Progenitor cell of endocrine pancreas (in vitro differentiated cells): ENCODE measurements at places on chromosomes 16 and 17. TPM values are rescaled to one million over a fixed set of nuclear protein-coding genes. Genes with fewer than 3 reads are reported as not detected.

GRCh38 chr16:50751528-50751927, 9.6 kb downstream of the CYLD start:
- no peaks in the 10 kb centered on the region for H3K4me1 ChIP-seq
- H3K36me3 ChIP-seq = peaks cover 13% of the 10 kb centered on the region
- no peaks in the 10 kb centered on the region for H3K27me3 ChIP-seq
- H3K27ac ChIP-seq = no peak overlapping the region
- no peak overlapping the region for H3K4me3 ChIP-seq

DNA sequence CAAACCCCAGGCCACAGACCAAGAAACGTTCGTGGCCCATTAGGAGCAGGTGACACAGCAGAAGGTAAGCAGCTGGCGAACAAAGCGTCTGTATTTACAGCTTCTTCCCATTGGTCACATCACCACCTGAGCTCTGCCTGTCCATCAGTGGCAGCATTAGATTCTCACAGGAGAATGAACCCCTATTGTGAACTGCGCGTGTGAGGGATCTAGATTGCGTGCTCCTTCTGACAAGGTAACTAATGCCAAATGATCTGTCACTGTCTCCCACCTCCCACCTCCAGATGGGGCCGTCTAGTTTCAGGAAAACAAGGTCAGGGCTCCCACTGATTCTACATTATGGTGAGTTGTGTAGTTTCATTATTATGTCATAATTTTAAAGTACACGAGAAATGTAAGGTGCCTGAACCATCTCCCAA, 186.3 kb downstream of the CPPED1 start:
- no peak overlapping the region for H3K27ac ChIP-seq
- H3K27me3 ChIP-seq = no peaks in the 10 kb centered on the region
- no peak for DNase-seq
- no peaks in the 10 kb centered on the region for H3K36me3 ChIP-seq

- H3K36me3 ChIP-seq = no peaks in the 10 kb centered on the region
- peaks cover 2% of the 10 kb centered on the region for H3K4me1 ChIP-seq
- DNase-seq = no peak
- no peak overlapping the region for H3K27ac ChIP-seq
- H3K27me3 ChIP-seq = no peaks in the 10 kb centered on the region
Observed at GRCh38 chr17:17987187-17987896, 14.7 kb downstream of the DRC3 start.

DNA sequence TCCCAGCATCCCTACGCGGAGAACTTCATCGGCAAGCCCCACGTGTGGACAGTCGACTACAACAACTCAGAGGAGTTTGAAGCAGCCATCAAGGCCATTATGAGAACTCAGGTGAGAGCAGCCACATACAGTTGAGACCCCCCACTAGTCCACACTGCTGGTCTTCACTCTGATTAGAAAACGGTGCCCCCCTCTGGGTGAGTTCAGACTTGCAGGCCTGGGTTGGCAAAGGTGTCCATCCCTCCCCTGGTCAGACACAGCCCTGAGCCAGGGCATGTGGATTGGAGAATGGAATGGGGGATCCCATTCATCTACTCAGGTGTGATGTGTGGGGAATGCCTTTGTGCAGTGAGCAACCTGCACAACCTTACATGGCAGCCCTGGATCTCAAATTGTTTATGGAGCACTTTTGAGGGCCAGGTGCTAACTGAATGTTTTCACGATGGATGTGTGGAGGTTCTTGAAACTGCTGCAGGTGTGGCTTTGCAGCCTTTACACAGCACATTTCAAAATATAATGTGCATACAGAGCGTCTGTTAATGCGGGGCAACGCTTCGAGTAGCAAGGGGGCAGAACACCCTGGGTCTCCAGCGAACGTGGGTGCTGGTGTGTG, 72.6 kb downstream of the MGAT5B start:
- H3K36me3 ChIP-seq = no peaks in the 10 kb centered on the region
- no peak overlapping the region for H3K4me3 ChIP-seq
- peaks cover 26% of the 10 kb centered on the region for H3K27me3 ChIP-seq

DNA sequence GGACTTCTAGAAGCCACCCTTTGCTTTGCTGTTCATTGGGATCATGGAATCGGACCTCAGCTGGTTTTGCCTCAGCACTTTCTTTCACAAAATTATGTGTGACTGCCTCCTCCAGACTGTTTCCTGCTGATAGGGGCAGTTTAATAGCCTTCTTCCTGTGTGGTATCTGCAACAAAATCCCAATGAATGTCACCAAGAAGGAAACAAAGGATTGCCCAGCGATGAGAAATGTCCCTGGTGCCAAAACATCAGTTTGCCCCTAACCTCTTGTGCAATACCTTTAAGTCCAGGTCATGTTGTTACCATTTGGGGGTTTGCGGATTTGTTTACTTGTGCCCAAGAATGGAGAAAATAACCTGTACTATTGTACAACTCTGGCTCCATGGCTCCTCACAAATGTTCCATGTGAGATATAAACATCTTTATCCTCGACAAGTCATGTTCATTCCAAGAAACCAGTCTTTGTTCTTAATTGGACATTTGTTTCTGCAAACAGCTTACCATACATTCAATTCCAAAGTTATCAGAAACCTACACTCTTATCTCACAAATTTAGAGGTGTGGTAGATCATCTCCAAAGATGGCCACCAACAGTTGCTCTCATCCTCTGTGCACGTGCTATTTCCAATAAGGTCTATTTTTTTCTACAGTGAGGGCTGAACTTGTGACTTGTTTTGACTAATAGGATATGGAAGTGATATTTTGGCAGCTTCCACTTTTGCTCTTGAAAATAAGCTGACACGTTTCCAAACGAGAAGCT, 14.8 kb downstream of the TAC4 start:
- no peak for DNase-seq
- no peak overlapping the region for H3K27ac ChIP-seq
- H3K36me3 ChIP-seq = peaks cover 17% of the 10 kb centered on the region
- peaks cover 12% of the 10 kb centered on the region for H3K4me1 ChIP-seq
- H3K27me3 ChIP-seq = no peaks in the 10 kb centered on the region
- H3K4me3 ChIP-seq = no peak overlapping the region

The FOXN1 gene
- total RNA-seq = 0.07 TPM in 1 of 2 replicates, not detected in the other

The ENPP7 gene
- total RNA-seq = not detected in 2 replicates

DNA sequence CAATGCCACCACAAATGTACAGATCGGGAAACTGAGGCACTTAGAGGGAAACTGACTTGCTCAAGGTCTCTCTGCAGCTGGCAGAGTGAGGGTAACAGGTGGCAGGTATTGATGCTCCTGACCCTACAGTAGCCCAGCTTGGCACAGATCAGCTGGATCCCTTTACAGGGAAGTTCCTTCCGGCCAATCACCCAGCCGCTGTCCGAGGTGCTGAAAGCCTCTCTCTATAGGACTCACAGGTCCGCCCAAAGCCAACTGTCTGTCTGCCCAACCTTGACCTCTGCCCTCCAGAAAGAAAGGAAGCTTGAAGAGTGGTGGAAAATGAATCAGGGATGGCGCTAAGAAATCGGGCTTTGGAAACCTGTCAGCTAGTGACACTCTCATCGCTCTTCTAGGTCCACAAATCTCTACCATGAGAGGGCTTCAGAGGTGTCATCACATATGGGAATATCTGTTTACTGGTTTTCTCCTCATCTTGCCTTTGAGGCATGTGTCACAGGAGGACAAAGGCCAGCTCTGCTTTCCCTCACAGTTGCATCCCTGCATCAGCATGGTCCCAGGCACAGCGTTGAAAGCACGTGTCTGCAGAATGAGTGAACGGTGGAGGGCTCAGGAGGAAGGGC, 246.2 kb downstream of the KATNIP start:
- no peaks in the 10 kb centered on the region for H3K4me1 ChIP-seq
- peaks cover 19% of the 10 kb centered on the region for H3K27me3 ChIP-seq
- no peak overlapping the region for H3K4me3 ChIP-seq
- DNase-seq = peak; percentile 69

The NPIPA7 gene
- total RNA-seq = 10.3 and 11.4 TPM in 2 replicates

DNA sequence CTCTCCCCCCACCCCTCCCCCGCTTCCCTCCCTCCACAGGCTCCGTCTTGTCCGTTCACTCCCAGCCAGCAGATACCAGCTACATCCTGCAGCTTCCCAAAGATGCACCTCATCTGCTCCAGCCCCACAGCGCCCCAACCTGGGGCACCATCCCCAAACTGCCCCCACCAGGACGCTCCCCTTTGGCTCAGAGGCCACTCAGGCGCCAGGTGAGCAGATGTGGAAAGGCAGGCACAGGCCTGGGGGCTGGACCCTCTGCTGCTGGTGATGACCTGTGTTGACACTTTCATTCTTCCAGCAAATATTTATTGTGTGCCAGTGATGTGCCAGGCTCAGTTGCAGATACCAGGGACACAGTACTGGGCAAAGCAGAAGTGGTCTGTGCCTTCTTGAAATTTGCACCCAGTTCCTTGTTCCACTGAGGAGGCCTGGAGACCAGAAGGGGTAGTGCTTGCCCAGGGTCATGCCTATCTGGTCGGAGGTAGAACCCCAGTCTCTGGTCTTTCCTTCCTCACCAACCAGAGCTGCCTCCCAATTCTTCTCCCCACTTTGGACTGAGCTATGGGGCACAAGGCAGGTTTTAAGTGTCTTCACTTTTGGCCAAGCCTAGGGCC, 10.3 kb upstream of the ABCC3 start:
- H3K4me3 ChIP-seq = no peak overlapping the region
- no peak for DNase-seq
- H3K27ac ChIP-seq = no peak overlapping the region
- H3K36me3 ChIP-seq = no peaks in the 10 kb centered on the region

- DNase-seq = no peak
- H3K4me1 ChIP-seq = peaks cover 3% of the 10 kb centered on the region
- H3K27me3 ChIP-seq = peaks cover 12% of the 10 kb centered on the region
- H3K36me3 ChIP-seq = no peaks in the 10 kb centered on the region
- no peak overlapping the region for H3K4me3 ChIP-seq
- no peak overlapping the region for H3K27ac ChIP-seq
Observed at GRCh38 chr16:66705790-66706505, 9.4 kb upstream of the CMTM4 start.

- peak overlapping the region; percentile 87 for H3K27ac ChIP-seq
- peaks cover 30% of the 10 kb centered on the region for H3K4me1 ChIP-seq
- H3K4me3 ChIP-seq = no peak overlapping the region
- H3K27me3 ChIP-seq = no peaks in the 10 kb centered on the region
- peaks cover 6% of the 10 kb centered on the region for H3K36me3 ChIP-seq
Observed at GRCh38 chr17:15654886-15655561, 29.1 kb downstream of the TRIM16 start.

DNA sequence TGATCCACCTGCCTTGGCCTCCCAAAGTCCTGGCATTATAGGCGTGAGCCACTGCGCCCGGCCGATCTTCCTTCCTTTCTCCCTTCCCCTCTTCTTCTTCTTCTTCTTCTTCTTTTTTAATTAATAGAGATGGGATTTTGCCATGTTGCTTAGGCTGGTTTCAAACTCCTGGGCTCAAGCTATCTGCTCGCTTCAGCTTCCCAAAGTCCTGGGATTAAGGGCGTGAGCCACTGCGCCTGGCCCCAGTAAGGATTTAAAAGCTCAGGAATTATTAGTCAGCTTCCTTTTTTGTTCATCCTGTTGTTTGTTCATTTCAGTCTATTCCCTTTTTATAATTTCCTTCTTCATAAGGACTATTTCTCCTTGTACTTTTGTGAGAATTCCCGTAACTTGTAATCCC, 32.7 kb upstream of the LRRC37A start:
- peaks cover 44% of the 10 kb centered on the region for H3K27me3 ChIP-seq
- no peak for DNase-seq
- no peak overlapping the region for H3K4me3 ChIP-seq

The TRAPPC2L gene
- 74.9 and 86.2 TPM in 2 replicates for total RNA-seq

The ZNF629 gene
- total RNA-seq = 33.0 and 35.0 TPM in 2 replicates

- H3K27me3 ChIP-seq = peaks cover 13% of the 10 kb centered on the region
- no peak for DNase-seq
- H3K4me3 ChIP-seq = no peak overlapping the region
- H3K4me1 ChIP-seq = peaks cover 4% of the 10 kb centered on the region
- no peak overlapping the region for H3K27ac ChIP-seq
- H3K36me3 ChIP-seq = no peaks in the 10 kb centered on the region
Observed at GRCh38 chr16:50506543-50506937, 41.7 kb upstream of the NKD1 start.

DNA sequence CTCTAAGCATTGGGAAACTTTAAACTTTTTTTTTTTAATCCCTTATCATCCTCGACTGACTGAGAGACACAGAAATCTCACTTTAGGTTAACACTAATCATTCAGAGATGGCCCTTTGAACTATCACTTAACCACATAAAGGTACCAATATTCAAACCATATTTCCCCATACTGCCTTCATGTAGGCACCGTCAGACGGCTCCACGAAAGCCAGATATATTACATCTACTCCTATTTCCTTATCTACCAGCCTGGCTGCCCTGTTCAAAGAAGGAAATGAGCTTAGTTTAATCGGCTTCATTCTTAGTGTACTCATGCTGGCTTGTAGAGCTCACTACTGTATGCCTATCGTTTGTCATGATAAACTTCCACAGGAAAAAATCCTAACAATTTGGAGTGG, 270.9 kb downstream of the CEP112 start:
- peaks cover 6% of the 10 kb centered on the region for H3K36me3 ChIP-seq
- peak overlapping the region; percentile 8 for H3K27ac ChIP-seq
- DNase-seq = no peak
- peaks cover 31% of the 10 kb centered on the region for H3K4me1 ChIP-seq

The CASKIN2 gene
- 47.6 and 50.6 TPM in 2 replicates for total RNA-seq

DNA sequence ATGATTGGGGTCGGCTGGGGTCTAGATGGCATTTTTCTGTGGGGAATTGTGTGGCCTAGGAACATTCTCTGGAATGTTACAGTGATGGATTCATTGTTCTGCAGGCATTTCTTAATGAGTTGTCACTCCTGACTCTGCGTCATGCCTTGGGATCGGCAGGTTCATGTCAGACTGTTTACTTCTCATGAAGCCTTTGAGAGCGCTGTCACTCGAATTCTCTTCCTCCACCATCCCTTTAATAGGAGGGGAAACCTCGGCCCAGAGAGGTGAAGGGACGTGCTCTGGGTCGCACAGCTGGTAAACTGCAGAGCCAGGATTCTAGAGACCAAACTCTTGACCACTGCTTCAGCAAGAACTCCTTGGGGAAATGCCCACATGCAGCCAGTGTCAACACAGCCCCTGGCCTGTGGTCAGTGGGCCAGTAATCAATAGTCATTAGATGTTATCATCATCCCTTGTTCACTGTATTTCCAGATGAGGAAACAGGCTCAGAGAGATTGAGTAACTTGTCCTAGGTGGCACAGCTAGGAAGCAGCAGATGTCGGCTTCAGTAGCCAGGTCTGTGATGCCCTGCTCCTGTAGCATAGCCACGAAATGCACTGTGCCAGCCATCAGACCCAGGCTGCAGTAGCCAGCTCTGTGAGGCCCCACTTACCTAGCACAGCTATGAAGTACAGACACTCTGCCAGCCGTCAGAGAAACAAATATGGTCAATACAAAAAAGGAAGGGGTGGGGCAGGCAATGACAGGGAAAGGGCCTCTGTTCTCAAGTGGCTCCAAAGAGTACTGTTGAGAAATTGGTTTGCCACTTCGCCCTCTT, 259.0 kb downstream of the CPPED1 start:
- no peaks in the 10 kb centered on the region for H3K36me3 ChIP-seq
- no peak overlapping the region for H3K4me3 ChIP-seq
- no peak for DNase-seq
- no peak overlapping the region for H3K27ac ChIP-seq
- H3K4me1 ChIP-seq = peaks cover 4% of the 10 kb centered on the region
